ENCODE measurements at places on chromosomes 11 and 22.

DNA sequence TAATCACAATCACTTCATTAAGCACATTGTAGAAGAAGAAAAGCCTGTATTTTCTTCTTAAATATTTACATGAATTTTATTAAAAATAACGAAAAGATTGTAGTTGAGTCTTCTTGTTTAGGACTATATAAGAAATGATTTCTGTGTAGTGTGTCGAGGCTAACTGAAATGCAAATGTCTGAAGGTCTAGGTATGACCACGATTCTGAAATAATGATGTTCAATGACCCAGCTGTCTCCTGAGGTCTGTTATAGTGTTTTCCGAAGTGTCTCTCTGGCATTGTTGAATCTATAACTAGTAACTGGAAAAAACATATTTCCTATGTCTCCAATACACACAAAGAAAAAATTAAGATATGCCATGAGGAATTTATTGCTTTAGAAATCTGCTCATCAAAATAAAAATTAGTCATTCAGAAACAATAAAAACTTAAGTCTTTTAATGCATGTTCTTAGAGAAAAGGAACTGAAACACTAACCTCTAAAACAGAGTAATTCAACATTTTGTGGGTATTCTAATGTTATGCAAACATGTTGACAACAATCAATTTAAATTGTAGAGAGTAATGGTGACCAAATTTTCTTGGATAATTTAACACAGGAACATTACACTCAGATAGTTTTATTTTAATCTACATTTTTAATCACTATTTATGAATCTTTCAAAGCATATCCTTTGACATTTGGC, 55.0 kb downstream of the CASP12 start:
- DNase-seq, result no peak

DNA sequence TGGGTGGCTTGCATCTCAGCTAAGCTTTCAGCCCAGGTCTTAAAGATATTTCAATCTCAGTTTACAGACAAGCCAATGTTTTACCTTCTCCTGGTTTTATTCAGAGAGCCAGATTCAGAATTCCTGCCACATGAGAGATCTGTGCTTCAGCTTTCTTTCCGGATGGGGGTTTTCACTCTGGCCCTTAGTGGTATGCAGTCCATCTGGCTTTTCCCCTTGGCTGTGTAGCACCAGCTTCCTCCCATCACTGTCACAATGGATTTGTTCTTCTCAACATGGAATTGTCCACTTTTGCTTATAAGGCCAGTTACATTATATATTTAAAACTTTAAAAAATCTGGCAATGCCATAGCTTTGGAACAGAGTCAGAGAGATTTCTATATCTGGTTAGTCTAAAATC, 303.9 kb downstream of the ETS1 start:
- no peak for DNase-seq

- no peak for DNase-seq
Observed at GRCh38 chr22:28395920-28396753, 283.5 kb downstream of the TTC28 start.

DNA sequence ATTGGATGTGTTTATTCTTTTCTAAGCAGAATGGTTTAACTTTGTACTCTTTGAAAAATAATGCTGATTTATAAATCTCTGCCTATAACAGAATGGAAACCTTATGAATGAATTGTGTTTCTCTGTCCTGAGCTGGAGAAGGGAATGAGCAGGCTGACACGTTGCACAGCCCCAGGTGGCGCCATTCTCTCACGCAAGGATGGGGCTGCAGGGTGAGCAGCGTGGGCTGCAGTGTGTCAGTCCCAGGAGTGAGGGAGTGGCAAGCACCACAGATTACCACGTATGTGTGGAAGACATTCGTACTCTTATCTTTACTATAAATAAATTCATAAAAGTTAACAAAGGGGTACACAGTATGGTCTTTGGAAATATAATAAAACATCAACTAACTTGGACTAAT, 33.4 kb downstream of the FDX1 start:
- no peak for DNase-seq

- DNase-seq, result no peak
Observed at GRCh38 chr11:56624661-56625110, 10.0 kb upstream of the OR5M1 start.

DNA sequence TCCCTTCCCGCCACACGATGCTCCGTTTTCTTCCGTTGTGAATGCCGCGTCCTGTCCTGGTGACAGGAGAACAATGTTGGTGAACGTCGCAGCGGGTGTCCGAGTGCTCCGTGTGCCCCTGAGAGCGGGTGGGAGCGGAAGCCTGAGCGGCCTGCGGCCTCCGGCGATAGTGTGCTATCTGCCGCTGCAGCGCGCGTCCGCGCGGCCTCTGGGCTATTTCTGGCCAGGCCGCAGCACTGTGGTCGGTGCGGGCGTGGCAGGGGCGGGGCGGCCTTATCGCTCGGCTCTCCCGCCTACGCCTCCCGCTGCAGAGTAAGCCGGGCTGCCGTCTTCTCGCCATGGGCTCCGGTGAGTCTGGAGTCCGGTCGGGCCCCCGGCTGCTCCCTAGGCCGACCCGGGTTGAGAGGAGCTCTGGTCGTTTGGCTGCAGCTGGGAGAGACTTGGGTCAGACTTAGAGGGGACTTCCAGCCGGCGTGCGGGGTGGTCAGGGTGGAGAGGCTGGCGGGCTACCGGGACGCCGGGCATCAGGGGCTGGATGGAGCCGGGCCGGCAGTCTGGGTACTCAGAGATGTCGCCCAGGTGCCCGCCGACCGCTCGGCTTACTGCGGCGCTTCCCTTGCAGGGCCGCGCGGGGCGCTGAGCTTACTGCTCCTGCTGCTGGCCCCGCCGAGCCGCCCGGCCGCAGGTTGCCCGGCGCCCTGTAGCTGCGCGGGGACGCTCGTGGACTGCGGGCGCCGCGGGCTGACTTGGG, at the start of gene GP1BB:
Gene GP1BB, plus strand, starts transcription at position 308 of the 751 bp plus-strand sequence. Its CDS starts 31 bp downstream, at position 339.
- DNase-seq, result no peak

- no peak for DNase-seq
Observed at GRCh38 chr11:60396382-60396781, at the start of gene MS4A14. Gene MS4A14 (plus strand): TSS chr11:60396459. CDS start chr11:60396579, 120 bp downstream.

DNA sequence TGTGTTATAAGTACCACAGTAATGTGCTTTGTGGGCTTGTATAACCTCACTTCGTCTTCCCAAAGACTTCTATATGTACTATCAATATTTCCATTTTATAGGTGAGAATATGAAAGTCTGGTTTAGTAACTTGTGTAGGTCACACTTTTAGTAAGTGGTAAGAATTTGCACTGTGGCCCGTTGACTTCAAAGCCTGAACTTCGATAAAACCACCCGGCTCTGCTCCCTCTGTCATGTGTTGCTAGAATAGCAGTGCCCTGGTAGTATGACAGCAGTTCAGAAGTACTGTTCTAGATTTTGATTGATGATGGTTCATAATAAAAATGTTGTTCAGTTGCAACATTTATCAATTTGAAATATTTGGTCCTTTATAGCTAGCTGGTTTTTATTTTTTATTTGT, 110.2 kb upstream of the SORL1-AS1 start:
- no peak for DNase-seq

- no peak for DNase-seq
Observed at GRCh38 chr22:21082248-21082647, 36.5 kb downstream of the LRRC74B start.

GRCh38 chr22:29212743-29213142, 7.0 kb downstream of the EMID1 start:
- DNase-seq, result no peak
